ENCODE measurements at places on chromosomes 12 and 14.

GRCh38 chr14:89171168-89171567, 245.9 kb downstream of the FOXN3 start:
- no peak for DNase-seq

DNA sequence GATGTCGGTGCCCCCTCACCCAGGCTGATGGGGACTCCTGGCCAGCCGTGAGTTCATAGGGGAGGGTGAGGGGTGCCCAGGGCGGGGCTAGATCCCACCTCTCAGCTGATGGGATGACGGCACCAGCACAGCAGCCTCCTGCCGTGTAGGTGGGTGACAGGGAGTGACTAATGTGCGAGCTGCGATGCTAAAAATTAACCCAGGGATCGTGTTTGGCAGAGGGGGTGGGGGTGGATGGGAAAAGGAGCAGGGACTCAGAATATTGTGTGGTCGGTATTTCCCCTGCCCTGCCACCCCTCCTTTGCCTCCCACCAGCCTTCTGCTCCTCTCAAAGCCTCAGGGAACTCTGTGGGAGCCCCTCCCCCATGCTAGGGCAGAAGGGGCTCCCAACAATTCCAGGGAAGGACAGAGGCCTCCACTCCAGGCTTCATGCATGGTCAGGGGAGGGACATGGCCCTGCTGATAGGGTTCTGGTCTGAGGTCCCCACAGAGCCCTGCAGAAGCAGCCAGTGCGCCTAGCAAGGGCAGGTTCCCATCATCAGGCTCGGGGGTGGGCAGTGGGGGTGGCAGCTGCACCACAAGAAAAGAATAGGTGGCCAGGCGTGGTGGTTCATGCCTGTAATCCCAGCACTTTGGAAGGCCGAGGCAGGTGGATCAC, 12.5 kb downstream of the TAMALIN start:
- DNase-seq, result no peak

DNA sequence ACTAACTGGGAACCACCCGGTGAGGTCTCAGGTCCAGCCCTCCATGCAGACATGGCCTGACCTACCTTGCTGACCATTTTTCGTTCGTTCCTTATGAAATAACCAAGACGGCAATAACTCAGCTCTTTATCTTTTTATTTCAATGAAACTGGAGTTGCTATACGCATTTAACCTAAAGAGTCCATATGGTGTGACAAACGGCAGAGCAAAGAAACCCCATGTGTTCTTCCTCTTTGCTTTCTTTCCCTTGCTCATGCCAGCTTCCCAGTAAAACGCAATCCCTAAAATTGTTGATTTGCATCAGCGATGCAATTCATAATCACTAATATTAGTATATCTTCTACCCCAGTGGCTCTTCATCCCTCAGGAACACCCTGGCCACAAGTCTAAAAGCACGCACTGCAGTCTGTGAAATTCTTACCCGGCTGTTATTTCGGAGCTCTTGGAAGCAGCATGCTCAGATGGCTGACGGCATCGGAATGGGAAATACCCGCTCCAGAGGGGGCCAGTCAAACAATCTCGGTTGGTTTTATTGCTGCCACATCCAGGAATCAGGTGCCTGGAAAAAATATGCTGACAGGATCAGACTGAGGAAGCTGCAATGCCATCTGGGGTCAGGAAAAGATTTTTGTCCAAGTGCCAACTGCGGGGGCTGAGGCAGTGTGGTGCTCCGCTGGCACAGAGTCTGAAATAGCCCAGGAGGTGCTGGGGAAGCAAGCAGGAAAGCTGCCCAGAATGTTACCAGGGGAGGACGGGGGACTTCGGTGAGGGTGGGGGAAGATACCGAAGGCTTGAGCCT, 28.2 kb upstream of the KCNA1 start:
- no peak for DNase-seq

GRCh38 chr12:2265461-2266167, 212.8 kb downstream of the CACNA1C start:
- DNase-seq, result no peak

DNA sequence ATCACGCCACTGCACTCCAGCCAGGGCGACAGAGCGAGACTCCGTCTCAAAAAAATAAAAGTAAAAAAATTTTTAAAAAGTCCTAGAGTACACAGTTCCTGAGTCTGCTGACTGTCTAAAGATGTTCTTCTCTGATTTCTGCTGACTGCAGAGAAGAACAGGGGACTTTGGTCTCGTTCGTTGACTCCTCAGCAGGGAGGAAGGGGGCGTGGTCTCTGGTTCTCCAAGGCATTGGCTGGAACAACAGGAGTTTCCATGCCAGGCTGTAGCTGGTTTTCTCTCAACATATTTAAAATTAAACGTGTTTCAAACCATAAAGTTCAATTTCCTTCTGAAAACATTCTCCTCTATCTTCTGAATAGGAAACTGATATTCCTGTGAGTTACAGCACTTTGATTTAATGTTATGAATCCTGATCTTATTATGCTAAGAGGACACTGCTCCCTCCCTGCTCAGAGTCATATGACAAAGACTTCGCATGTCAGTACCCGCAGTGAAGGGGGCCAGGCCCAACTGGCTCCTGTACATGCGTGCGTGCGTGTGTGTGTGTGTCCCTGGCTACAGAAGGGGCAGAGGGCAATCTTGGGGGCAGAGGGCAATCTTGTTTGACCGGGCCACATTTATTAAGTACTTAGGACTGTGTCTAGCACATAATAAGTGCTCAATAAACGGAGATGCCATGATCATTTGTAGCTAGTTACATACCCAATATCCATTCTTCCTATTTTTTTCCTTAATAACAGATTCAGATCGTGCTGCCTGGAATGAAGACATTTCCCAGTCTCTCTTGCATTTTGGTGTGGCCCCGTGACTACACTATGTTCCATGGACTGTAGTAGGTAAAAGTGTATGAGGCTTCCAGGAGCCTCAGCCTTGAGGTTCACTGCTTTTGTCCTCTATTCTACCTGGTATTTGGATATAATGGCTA, 16.5 kb upstream of the HNF1A start:
- no peak for DNase-seq

DNA sequence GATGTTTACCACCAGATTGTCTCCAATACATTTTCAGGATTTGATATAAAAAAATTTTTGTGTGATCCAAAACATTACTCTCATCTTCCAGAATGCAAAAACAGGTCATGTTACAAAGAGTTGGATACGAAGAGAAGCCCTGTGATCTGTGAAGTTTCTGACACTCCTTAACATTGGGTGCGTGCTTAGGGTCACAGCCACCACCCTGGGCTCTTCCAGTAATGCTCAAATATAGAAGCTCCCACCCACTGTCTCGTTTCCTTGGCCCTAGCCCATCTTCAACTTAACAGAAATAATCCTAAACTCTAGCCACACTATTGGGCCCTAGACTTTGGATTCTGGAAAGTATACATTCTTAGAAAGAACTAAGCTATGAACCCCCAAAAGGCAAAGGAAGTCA, 32.9 kb upstream of the HSP90B1 start:
- no peak for DNase-seq

GRCh38 chr14:55867311-55867710, 250.9 kb upstream of the PELI2 start:
- no peak for DNase-seq

DNA sequence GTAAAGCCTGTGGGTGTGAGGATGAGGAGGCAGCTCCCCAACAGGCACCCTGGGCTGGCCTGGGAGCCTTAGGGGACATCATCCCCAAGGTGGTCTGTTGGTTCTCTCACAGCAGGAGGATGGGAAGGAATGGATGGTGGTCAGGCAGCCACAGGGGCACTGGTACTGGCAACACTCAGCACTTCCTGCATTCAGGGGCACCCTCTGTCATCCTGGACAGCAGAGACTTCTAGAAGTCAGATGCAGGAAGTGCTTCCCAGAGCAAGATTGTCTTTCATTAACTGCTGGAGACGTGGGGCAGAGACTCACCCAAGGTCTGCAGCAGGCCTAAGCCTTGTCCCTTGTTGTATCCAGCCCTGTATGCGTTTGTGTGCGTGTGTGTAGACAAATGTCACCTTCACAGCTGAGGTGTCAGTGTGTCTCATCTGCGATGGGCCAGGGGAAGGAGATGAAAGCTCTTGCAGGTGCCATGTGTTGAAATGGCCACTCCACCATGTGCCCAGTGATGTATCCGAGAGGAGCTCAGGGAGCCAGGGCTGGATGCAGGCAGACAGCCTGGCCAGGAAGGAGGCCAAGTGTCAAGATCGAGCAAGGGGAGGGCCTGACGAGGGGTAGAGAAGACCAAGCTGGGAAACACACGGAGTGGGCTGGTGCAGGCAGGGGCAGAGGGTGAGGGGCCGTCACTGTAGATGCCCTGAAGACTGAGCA, 85.1 kb downstream of the PITPNM2 start:
- DNase-seq, result no peak

All from right atrium auricular region (tissue), 2 donors.